ENCODE measurements at places on chromosomes 6 and 20.

DNA sequence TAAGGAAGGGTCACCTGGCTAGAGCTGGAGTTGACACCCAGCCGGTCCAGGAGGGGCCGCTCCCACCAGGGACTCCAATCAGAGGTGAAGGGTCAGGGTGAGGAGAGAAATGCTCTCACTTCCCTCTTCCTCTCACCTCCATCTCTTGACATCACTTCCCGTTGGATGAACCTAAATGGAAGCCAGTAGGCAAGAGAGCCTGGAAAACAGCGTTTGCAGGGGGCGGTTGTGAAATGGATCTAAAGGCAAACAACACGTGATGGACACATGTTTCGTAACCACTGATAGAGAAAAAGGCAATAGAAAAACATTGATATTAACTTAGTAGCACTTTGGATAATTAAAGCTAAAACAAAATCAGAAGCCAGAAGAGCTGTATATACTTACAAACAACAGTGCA, 105.6 kb upstream of the FOXA2 start:
- DNase-seq, result no peak

DNA sequence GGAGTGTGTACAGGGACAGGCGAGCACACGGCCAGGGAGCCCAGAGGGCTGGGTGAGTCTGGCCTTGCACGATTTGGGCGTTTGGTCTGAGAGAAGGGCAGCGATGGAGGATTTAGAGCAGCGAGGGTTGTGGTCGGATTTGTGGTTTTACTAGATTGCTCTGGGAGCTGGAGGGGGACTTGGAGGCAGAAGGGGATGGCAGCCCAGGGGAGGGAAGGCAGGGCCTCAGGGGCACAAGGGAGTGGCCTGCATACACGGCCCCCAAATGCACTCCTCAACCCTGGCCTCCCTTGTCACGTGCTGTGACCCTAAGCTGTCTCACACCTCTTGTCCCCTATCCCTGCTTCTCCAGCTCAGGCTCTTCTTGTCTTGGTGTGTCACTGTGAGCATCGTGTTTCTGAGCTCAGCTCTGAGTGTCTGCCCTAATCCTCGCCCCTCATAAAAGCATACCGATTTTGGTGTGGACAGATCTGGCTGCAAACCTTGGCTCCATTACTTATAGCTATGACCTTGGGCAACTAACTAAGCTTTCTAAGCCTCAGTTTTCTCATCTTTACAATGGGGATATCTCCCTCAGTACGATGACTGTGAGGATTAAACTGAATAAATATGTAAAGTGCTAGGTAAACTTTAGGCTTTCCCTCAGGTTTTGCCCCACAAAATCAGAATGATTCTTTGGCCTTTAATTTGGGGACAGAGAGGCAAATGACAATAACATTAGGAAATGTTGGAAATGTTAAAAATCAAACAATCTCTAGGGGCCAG, 120.1 kb upstream of the ARMC2 start:
- DNase-seq, result no peak

DNA sequence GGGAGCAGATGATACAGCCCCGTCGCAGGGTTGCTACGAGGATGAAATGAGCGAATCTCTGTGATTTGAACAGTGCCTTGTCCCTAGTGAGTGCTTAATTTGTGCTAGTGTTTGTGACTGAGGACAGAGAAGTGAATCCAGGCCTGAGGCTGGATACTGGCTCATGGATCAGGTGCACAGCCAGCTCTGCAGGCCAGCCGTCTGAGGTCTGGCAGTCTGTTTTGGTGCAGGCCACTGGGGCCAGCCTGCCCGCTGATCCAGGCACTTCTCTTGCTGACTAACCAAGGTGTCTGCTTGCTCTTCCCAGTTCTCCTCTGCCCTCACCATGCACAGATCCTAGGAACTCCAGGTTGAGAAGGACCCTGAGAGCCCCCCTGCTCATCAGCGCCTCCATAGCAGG, 181.0 kb downstream of the LRFN2 start:
- no peak for DNase-seq

- DNase-seq, result no peak
Observed at GRCh38 chr6:13663986-13664385, 47.6 kb downstream of the RANBP9 start.

- DNase-seq, result no peak
Observed at GRCh38 chr20:14477125-14477524, 139.7 kb upstream of the FLRT3 start.

GRCh38 chr6:92822222-92822621, 597.1 kb downstream of the EPHA7 start:
- no peak for DNase-seq

- DNase-seq, result no peak
Observed at GRCh38 chr6:168713839-168714238, 272.9 kb downstream of the SMOC2 start.

- no peak for DNase-seq
Observed at GRCh38 chr6:146047371-146047770, 18.5 kb downstream of the GRM1 start.

DNA sequence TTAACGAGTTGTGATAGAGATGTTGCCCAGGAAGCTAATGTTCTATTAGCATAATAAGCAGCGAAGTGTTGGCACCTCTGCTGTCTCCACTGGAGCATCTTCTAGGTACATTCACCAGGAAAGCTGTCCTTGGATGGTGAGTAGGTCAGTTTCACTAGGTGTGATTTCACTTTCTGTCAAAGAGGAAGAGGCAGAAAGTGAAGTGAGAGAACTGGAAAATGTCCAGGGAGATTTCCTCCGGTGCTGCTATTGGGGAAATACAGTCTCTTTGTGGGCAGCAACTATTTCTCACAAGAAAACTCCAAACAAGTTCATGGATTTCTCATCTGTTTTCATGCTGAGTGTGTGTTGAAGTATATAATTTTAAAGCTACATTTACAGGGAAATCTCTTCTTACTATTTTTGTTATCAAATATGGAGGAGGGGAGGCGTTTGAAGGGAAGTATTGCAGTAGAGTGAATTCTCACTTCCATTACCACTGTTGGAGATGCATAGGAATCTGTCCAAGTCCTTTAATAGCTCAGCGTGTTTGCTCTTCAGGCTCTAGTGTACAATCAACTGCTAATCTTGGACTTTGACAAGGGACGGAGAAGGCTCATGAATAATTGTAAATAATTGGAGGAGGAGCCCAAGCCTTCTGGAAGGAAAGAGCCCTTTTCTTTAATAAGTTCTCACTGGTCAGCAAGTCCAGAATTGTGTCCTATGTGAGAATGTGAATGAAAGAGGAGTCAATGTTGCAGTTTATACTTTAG, 16.1 kb upstream of the TSBP1 start:
- no peak for DNase-seq

DNA sequence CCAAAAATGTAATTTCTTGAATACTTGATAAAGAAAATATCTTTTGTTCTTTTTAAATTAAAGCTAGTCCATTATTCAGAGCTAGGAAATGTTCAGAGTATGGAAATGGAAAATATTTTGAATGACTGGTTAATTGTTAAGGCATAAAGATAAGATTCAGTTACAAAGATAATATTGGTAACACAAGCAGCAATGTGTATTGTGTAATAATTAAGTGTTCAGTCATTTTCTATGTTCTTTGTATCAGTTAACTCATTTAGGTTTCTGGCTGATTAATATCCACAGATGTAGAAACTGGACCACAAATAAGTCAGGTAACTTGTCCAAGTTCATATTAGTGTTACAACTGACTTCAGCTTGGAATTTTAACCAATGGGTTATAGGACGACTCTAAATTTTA, 442.2 kb upstream of the MANEA start:
- DNase-seq, result no peak

- no peak for DNase-seq
Observed at GRCh38 chr20:19785173-19785982, 27.3 kb downstream of the RIN2 start.

DNA sequence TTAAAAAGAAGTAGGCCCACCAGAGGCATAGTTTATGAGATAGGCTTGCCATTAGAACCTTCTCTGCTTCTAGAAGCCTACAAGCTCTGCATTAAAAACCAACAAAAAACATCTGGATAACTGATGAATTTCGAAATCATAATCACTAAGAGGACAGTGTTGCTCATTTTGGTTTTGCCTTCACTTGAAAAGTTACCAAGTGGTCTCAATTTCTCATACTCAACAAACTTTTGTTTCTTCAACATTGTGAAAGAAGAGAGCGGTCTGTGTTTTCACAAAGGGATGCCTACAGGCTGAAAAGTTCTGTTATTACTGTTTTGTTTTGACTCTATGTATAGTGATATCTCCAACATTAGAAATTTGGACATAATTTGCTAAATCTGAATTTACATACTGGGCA, 98.9 kb downstream of the PDSS2 start:
- DNase-seq, result no peak
